Esophagus mucosa (tissue), 1 donor: ENCODE measurements at places on chromosomes 4 and X.
A peak's percentile ranks its signal among the peaks of the same experiment; 100 is the strongest.

DNA sequence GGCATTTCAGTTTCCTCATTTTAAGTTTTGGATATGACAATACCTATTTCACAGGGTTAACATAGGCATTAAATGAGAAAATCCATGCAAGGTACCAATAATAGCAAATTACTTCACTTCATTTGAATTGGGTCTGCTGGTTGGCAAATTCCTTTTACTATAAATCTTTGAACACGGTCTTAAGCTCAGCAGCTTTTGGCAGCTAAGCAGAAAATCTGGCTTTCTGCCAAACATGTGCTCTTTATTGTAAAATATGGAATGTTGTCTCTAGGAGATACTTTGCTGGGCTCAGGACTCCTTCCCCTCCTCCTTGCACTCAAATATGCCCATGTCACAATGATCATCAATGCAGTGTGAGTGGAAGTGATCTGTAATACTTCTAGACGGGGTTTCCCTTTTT lies 16.8 kb upstream of the DMP1 start:
- no peak for ATAC-seq

DNA sequence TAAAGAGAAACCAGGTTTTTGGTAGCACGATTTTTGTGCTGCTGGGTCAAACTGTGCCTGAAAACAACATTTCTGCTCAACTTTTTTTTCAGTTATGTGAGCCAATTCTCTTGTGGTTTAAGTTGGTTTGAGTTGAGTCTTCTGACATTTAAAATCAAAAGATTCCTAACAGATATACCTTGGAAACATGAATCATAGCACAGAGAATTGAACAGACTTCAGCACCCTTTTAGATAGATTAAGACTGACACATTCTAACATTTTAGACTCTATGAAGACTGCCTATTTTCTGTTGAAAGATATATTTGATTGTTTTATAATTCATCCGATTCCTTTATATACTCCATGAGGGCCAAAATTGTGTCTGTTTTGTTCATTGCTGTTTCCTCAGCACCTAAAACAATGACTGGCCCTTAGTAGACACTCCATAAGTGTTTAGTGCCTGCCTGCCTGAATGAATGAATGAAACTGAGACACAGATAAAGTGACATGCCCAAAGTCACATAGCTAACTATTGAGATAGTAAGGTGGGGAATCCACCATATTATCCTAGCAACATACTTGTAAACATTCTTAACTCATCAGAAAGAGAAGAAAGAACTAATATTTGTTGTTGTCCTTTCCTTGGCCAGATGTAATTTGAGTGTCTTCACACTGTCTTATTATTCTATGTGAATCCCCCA lies 624.0 kb downstream of the MID1IP1 start:
- ATAC-seq = no peak

GRCh38 chr4:158729716-158730559 lies 6.7 kb upstream of the PPID start:
- peak; percentile 81 for ATAC-seq

DNA sequence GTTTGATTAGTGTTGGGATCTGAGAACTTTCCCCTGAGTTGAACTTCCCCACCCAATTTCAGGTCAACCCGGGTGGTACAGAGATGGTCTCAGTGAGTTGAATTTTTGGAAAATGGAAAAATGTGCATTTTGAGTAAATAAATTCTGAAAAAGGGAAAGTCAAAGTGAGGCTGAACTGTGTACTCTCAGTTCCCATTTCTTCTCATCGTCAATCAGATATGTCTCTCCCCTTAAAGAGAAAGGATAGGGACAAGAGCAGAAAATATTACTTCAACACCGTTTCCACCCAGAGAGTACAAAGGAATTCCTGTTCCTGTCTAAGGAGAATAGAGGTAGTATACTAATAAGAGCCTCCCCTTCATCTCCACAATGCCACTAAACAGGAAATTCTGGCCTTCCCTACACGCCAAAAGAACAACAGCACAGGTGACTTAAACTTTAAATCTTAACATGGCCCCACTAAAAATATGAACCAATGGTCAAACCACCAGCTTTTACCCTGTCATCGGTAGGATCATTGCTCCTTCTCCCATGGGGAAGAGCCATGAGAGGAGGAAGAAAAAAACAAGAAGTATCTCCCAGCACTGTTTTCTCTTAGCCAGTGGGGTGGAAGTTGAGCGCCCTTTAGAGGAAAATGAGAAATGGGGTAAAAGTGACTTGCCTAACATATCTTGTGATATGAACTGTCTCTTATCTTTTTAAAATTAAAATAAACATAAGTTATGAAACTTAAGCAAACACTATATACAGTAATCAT lies 30.3 kb downstream of the BMP3 start:
- ATAC-seq = no peak

DNA sequence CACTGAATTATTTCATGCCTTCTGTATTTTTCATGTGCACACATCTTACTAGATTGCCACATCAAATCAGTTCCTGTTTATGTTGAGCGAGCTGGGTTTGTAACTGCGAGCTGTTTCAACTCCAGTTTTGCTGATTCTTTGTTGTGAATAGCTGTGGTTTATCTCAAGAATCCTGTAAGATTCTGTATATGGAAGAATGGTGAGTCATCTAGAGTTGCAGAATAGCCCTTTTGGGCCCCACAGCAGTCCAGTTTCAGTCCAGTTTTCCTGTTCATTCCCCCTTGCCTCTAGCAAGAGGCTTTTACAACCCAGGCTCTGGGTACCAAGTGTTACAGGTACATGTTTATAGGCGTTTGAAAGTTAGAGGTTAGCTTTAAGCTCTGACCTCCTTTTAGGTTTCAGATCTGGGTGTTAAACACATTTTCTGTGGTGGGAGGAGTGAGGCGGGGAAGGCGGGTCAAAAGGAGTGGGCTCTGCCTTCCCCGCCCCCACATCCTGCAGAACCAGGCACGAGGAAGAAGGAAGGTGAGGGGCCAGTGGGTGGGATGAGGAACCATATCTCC lies 32.7 kb downstream of the TBC1D14 start:
- ATAC-seq = peak; percentile 58
